ENCODE measurements at places on chromosomes 12 and 14. TPM values are rescaled to one million over a fixed set of nuclear protein-coding genes. Genes with fewer than 3 reads are reported as not detected.
A peak's percentile ranks its signal among the peaks of the same experiment; 100 is the strongest.

CLBA1 gene
- 10.5 TPM for total RNA-seq

NKX2-1 gene
- 180 TPM for total RNA-seq

PCED1B gene
- total RNA-seq = 13.4 TPM

MYO1A gene
- total RNA-seq = 2.9 TPM

TULP3 gene
- total RNA-seq = 15.4 TPM

DPPA3 gene
- total RNA-seq = not detected

TTC7B gene
- 54.1 TPM for total RNA-seq

CAPS2 gene
- total RNA-seq = 12.1 TPM

PROX2 gene
- total RNA-seq = 0.12 TPM

KLRG1 gene
- 4.8 TPM for total RNA-seq

SMCO2 gene
- total RNA-seq = 0.47 TPM

SLIRP gene
- 58.0 TPM for total RNA-seq

- no peak for DNase-seq
Measured at GRCh38 chr14:85037411-85037810, 492.5 kb upstream of the FLRT2 start.

DNA sequence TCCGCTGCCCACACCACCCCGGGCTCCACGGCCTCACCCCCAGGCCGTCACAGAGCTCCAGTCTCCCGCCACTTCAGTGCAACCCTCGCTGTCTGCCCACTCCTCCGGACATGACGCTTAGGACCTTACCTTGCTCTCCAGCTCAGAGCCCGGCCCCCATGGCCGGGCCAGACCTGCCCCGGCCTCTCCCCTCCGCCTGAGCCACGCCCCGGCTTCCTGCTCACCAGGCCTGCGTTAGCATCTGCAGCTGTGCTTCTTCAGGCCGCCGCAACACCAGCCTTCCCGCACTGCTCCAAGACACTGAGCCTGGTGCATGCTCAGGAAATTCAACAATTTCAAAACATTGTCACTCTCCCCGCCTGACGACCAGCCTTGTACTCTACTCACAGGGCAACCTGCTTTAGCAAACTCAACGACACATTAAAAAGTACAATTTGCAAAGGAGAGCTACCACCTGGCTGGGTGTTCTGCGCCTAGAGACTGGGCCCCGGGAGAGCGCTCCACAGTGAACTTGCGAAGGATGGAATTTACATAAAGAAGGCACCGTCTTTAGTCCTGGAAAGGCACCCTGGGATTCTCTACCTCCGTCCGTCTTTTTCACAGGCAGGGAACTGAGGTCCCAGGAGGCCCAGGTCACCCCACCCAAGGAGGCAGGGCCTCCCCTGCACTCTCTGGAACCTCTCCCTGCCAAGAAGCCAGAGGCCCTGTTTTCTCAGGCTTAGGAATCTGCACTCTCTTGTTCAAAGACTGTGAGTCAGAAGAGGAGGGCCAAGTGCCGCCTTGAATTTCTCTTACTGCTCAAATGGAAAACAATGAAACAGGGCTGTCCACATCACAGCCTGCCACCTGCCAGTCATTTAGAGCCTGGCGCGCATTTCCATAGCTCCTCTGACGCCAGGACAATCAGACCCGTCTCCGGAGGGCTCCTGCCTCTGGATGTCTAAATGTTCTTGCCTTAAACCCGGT is 51.3 kb downstream of the STX2 start:
- no peak for DNase-seq

DNA sequence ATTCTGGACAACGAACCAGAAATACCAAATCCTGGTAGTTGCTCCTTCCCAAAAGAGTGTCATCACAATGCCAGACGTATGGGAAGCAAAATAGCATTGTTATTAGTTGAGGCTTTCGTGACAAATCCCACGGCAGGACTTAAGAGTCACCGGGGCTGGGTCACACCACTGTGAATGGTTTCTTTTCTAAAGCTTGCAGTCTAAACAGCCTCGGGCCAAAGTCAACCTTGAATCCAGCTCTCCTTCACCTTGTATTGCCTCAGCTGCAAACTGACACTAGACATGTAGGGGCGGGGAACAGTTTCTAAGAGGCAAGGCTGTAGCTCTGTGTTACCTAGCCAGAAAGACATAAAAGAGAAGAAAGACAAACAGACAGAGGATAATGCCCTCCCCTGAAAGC is 734.8 kb downstream of the MED13L start:
- DNase-seq = no peak

DNA sequence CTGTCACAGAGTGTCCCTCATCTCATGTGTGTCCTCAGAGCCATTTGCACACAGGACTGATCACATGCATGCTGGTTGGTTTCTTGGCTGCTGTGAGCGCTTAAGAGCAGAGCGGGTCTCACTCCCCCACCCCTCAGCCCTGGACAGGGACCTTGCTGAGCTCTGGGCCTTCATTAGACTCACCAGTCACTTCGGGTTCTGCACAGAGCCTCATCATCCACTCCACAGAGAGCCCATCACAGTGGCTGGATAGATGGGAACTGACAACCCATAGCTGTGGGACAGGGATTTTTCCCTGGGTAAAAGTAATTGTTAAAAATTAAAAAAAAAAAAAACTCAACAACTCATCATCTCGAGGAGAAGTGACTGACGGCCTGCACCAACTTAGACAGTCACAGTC is 8.2 kb downstream of the GLRX5 start:
- DNase-seq = no peak

GRCh38 chr14:28515571-28515970 is 251.0 kb upstream of the FOXG1 start:
- no peak for DNase-seq

DNA sequence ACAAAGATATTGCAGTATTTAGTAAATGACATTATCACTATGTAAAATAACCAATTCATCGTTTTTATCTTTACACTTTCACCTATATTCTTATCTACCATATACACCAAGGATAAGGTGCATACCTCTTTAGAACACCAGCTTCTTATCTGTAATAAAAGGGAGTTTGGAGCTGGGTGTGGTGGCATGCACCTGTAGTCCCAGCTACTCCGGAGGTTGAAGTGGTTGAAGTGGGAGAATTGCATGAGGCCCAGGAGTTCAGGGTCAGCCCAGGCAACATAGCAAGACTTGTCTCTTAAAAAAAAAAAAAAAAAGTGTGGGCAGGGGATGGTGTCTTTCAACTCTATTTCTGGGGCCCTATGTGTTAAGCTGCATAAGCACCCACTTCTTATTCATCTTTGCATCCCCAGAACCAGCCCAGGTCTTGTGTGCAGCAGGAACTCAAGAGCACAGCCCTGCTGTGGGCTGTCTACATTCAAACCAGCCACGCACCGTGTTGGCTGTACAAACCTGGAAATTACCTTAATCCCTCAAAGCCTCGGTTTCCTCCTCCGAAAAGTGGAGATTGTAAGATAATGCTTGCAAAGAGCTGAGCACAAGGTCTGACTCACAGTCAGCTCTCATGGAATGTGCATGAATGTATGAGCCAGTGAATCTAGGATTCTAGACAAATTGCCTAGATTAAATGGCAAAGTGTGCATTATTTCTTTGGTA is 256.6 kb upstream of the FOXN3 start:
- DNase-seq = no peak

- no peak for DNase-seq
Measured at GRCh38 chr12:32104572-32105355, 1.9 kb upstream of the BICD1 start.

DNA sequence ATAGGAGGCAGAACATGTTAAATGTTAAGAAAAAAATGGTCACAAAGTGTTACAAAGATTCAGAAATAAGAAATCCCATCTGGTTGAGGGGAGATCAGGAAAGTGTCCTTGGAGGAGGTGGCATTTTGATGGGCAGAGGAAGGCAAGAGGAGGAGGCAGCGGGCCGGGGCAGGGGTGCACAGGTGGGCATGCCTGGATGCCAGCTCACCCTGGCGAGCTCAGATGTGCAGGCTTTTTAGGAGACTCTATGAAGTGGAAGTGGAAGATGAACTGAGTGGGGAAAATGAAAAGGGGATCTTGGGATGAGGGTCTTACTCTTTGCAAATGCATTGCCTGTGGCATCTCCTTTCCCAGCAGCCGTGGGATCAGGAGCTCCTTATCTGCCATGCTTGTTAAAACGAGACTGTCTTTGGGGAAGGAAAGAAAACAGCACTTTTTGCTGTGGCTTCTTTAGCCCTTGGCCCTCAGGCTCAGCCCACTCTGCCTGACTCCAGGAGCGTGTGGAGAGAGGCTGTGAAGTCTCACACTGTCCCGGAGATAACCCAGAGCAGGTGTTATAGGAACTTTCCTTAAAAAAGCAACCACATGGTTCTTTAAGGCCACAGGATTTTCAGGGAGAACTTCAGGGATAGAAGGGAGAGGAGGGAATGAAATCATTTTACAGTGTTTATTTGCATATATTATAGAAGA is 62.6 kb downstream of the ELK3 start:
- DNase-seq = no peak

DNA sequence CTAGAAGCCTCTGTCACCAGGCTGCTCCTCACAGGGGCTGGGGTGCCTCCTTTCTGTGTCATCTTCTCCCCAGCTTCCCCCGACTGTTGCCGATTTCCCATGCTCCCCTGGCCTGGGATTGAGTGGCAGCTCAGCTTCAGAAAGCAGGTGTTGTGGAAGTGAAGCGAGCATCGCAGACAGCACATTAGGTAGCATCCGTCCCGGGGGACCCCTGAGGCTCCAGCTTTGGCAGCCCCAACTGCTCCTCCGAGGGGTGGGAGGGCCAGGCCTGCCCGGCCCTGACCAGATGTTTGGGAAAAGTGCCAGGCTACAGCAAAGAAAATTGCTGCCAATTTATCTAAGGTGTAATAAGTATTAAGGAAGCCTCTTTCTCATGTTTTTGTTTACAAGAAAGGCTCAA is 1045.6 kb downstream of the BCL11B start:
- no peak for DNase-seq

- no peak for DNase-seq
Measured at GRCh38 chr12:3727877-3728632, 24.9 kb downstream of the CRACR2A start.

- no peak for DNase-seq
Measured at GRCh38 chr12:6951551-6952120, 480 bp downstream of the PTPN6 start.

GRCh38 chr12:82858534-82858917 is 171.8 kb downstream of the TMTC2 start:
- DNase-seq = no peak

DNA sequence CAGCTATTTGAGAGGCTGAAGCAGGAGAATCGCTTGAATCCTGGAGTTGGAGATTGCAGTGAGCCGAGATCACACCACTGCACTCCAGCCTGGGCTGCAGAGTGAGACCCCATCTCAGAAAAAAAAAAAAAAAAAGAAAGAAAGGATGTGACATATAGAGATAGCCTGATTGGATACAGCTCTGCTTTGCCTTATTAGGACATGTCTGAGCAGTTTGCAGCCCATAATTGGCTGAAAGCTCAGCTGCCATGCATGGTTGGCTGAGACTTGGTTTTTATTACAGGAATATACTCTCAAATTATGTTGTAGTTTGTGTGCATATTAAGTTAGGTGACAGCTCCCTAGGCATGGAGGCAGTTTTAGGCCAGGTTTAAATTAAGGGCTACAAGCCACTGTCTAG is 6.3 kb downstream of the TIGAR start:
- DNase-seq = no peak

DNA sequence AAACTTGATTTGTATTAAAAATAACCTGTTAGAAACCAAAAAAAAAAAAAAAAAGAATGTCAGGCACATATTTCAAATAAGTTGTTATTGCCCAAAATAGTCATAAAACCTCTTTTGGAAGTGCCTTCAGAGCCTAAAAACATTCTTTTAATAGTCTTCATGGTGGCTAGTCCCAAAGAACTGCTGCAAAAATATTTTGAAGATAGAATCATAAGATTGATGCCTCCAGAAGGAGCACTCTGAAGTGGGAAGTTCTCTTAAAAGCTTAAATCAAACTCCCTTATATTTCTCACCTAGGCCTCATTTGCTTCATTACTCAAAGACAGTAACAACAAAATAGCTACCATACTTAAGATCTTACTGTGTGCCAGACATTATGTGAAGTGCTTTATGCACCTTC is 27.2 kb upstream of the NT5DC3 start:
- DNase-seq = no peak

- DNase-seq = no peak
Measured at GRCh38 chr12:68602720-68603119, 8.0 kb upstream of the RAP1B start.

DNA sequence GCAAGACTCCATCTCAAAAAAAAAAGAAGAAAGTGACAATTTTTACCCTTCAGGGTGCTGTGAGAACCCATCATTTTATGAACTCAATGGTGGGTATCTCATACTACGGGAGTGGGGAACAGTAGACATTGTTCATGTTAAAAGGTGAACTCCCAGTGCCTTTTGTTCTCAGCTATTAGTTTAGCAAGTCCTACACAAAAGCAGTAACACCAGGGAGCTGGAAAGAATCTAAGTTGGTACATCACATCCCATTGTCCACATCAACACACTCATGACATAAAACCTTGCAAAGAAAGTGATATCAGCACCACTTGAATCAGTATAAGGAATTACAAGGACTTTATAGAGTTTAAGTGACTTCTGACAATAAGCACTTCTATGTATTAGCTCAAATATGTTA is 47.4 kb upstream of the ABCC9 start:
- DNase-seq = no peak

DNA sequence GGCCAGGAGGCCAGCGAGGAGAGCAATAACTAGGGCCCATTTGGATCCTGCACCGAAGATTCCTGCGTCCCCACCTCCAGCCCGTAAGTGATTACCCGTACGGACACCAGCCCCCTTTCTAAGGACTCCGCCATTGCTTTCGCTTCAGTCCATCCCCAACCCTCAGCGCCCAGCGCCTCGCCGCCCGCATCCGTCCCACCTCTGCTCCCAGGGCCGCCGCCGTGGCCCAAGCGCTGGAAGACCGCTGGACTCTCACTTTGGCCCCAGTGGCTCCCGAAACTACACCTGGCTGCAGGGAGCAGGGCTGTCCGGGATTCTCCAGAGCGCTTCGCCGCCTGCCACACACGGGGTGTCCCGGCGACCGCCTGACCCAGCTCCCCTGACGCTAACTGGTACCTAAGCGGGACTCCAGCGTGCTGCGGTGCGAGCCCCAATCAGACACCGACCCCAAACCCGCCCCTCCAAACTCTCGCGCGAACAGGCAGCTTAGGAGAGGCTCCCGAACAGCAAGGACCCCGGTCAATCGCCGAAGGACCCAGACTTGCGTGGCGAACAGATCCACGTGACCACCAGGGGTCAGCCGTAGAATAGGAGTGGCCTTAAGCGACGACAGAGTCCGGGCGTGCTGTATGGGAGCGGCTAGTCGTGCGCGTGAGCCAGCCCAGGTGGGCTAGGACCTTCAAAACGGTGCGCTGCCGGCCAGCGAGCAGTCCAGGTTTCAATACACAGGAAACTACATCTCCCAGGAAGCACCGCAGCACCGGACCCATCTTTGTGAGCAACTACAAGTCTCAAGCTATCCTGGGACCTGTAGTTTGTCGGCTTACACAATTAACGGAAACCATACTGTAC is at the start of gene CNPY2:
CNPY2 (minus strand) TSS at position 367 of the 852 bp plus-strand sequence. CDS start 771 bp downstream, outside the sequence.
- peak; percentile 98 for DNase-seq

DNA sequence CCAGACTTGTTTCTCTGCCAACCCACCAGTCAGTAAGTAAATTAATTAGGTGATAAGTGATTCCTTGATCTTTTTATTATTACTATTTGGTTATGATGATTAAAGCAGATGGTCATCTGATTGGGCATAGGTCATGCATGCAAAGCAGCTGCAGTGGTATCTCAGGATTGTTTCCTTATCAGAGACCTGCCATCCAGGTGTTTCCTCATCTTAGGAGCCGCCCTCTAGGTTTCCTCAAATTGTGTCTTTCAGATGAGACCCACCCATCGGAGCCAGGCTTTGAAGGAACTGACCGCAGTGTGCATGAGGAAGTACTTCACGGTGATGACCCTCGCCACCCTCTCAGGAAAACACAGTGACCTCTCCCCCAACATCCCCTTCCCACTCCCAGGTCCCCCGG is 63.3 kb downstream of the ZFP36L1 start:
- DNase-seq = no peak

- DNase-seq = no peak
Measured at GRCh38 chr14:100138082-100138787, 21.2 kb downstream of the DEGS2 start.

Measured in lower lobe of right lung (tissue), 2 donors.